Activated T-cell treated with anti-CD3 and anti-CD28 coated beads, Interleukin-2, amount 50 U/mL, for 48 hours (primary cell): ENCODE measurements at places on chromosomes 16 and 17.

DNA sequence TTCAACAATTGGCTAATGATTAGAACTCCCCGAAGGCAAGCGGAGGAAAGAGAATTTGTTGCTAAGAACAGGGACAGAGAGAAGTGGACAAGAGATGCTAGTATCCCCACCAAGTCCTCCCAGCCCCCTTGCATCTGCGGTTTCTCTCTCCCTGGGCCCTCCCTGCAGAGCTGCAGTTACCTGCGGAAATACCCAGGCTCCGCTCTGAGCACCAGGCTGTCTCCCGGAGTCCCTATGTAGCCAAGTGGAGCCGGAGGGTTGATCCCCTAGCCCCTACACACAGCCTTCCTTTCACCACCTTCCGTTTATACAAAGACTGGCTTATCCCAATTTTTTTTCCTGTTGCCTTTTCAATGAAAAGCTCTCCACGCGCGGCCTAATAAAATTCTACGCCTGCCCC is 834.4 kb downstream of the KCNJ2 start:
- DNase-seq, result no peak

DNA sequence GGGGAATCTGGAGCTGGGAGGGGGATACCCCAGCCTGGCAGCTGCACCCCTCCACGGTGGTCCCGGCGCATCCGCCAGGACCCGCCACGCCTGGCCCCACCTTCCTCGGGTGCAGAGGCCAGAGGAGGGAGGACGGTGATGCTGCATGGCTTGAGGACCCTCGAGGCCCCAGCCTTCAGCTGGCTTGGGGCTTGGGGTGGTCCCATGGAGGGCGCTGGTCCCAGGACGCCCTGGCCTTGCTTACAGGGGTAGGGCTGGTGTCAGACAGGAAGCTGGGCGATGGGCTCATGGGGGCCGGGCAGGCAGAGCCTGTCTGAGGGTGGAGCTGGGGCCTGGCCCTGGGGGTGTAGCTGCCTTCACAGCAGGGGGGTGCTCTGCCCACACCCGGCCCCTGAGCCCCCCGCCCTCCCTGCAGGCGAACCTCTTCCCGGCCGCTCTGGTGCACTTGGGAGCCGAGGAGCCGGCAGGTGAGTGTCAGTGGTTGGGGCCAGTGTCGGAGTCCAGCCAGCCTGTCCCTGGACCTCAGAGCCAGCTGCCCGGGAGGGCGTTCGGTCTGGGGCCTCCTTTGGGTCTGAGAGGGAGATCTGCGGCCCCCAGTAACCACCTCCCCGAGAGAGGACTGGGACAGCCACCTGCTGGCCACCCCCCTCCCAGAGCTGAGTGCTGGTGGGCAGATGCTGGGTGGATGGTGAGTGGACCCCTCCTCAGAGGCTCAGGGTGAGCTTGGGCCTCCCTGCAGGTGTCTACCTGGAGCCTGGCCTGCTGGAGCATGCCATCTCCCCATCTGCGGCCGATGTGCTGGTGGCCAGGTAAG is 6.4 kb downstream of the CENPX start:
- no peak for DNase-seq

DNA sequence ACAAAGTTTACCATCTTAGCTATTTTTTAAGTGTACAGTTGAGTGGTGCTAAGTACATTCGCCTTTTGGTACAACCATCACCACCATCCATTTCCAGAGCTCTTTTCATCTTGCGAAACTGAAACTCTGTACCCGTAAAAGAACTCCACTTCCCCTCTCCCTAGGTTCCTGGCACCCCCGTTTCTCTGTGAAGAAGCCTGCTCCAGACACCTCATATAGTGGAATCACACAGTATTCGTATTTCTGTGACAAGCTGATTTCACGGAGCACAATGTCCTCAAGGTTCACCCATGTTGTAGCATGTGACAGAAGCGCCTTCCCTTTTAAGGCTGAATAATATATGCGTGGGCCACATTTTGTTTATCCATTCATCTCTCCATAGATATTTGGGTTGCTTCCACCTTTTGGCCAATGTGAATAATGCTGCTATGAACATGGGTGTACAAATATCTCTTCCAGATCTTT is 54.2 kb upstream of the MAP3K14 start:
- DNase-seq, result no peak

- no peak for DNase-seq
Observed at GRCh38 chr16:70290949-70291519, 1.7 kb upstream of the AARS1 start.

DNA sequence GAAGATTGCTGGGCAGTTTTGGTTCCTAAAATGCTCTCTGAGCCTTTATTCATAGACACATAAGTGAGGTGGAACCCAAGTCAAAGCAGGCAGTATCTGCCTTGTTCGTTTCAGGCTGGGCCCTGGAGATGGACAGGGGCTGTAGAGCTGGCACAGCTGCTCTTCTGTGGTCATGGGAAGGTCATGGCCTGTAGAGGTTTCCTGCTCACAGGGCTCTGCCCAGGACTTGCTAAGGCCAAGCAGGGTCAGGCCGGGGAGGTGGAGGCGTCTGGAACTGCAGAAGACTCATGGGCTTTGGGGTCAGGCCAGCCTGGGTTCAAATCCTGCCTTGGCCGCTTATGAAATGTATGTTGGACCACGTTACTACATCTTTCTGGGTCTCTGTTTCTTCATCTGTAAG is 50.2 kb downstream of the IRX5 start:
- no peak for DNase-seq

GRCh38 chr16:55505333-55506015 is 3.4 kb upstream of the LPCAT2 start:
- DNase-seq, result no peak

DNA sequence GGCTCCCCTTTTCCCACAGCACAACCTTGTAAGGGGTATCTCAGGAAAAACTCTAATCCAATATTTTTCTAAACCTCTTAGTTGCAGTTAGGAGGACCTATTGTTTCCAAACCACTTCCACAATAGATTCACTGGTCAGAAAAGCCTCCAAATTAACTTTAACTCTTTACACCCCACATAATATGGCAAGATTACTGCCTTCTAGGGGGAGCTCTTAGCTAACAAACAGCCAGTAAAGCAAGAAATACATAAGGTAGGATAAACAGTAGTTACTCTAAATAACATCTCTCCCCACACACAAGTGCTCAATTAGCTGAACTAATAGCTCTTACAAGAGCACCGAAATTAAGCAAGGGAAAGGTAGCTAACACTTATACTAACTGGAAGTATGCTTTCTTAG is 192.1 kb upstream of the KIF2B start:
- no peak for DNase-seq

- DNase-seq, result peak; percentile 56
Observed at GRCh38 chr16:87765473-87765775, 362 bp downstream of the KLHDC4 start.

DNA sequence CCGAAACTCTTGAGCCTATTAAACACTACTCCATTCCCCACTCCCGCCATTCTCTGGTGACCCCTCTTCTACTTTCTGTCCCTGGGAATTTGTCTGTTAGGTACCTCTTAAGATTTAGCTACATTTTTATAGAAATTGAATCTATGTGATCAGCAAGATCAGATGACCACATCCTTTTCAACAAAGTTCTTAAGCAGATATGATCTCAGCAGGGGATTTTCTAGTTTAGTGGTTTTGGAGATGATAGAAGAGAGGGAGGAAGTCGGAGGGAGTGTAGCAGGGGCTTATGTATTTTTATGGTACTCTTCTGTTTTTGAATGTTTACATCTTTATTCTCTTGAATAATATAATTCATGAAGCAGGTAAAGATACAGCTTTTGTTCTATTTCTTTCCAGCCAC is 40.8 kb downstream of the RPA1 start:
- no peak for DNase-seq
